ENCODE measurements at places on chromosomes 12 and 14. TPM values are rescaled to one million over a fixed set of nuclear protein-coding genes. Genes with fewer than 3 reads are reported as not detected.

DNA sequence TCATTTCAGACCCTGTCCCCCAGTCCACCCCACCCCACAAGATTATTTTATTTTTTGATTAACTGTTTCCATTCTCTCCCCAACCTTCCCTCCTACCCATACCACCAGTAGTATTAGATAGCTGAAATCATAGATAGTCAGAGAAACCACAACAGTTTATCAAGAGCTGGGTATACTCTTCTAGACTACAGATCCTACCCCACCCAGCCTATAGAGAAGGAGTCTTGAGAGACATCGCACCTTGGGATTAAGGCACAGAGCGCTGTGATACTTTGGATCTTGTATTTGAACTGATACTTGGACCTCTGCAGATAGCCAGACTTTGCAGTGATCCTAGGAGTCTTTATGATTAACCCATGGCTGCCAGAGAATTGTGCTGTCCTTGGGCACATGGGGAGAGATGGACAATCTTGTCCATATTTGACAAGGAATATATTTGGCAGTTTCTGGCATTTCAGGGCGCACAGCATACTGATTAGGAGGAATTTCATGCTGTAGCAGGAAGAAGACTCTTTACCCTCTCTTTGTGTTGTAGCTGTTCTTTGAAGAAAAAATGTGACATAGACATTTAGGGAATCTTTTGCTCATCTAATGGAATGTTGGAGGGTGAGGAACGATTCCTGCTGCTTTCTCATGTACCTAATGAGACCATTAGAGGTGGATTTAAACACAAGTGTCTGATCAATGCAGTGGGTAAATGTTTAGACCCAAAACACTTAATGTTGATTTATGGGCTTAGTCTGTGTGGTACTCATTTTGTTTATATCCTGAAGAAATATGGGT is 982 bp downstream of the RBMS2 start:
- peaks cover 35% of the 10 kb centered on the region for H3K4me1 ChIP-seq
- no peaks in the 10 kb centered on the region for H3K27me3 ChIP-seq
- H3K27ac ChIP-seq = peak overlapping the region; percentile 89
- H3K36me3 ChIP-seq = no peaks in the 10 kb centered on the region

The TRPV4 gene
- not detected for total RNA-seq

The ARMH4 gene
- total RNA-seq = 0.07 TPM

GRCh38 chr12:120855823-120856588 is 48.2 kb downstream of the SPPL3 start:
- DNase-seq = peak; percentile 45
- peaks cover 51% of the 10 kb centered on the region for H3K4me1 ChIP-seq
- H3K36me3 ChIP-seq = peaks cover 11% of the 10 kb centered on the region
- no peaks in the 10 kb centered on the region for H3K27me3 ChIP-seq
- peak overlapping the region; percentile 39 for H3K27ac ChIP-seq

- peak; percentile 33 for DNase-seq
- H3K27ac ChIP-seq = peak overlapping the region; percentile 95
- peak overlapping the region; percentile 98 for H3K4me3 ChIP-seq
- peaks cover 73% of the 10 kb centered on the region for H3K4me1 ChIP-seq
- H3K27me3 ChIP-seq = no peaks in the 10 kb centered on the region
Observed at GRCh38 chr12:89350630-89351488, 1.4 kb downstream of the DUSP6 start.

DNA sequence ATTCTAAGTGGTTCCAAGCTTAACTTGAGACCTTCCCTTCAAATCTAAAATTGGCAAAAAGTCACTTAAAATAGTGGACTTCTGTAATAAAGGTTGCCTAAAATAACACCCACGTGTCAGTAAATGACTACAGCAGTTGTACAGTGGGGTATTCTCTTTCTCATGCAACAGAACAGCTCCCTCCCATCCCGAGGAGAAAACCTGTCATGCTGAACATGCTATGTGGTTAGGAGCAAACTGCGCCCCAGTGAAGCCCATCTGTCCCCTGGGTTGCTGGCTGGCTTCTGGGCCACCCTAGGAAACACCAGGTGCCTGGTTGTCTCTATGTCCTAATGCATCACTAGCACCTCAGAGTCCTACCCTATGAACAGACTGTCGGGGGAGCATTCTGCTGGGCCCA is 2.7 kb downstream of the BTBD6 start:
- H3K4me1 ChIP-seq = peaks cover 29% of the 10 kb centered on the region
- H3K4me3 ChIP-seq = no peak overlapping the region
- H3K27me3 ChIP-seq = no peaks in the 10 kb centered on the region
- peaks cover 19% of the 10 kb centered on the region for H3K36me3 ChIP-seq
- peak overlapping the region; percentile 51 for H3K27ac ChIP-seq

The KRT73 gene
- total RNA-seq = 8.6 TPM

The SLC4A8 gene
- 4.4 TPM for total RNA-seq

The IL26 gene
- 1.00 TPM for total RNA-seq

The SCFD1 gene
- total RNA-seq = 61.7 TPM

The KIF26A gene
- 0.35 TPM for total RNA-seq

DNA sequence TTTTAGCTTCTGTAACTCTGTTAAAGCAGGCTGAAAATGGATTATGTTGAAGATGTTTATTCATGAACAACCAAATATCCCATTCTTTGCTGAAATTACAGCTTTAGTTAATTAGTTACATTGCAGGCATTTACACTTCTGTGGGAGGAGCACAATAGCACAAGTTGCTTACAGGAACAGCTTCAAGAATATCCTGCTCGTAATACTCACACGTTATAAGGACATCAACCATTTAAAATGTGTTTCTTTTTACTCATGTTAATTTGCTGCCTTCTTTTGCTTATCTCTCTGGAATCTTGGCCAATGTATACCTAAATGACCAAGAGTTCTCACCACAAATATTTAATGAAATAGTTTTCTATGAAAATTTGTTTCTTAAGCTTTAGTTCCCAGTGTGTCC is 305.2 kb upstream of the SYT1 start:
- H3K27me3 ChIP-seq = no peaks in the 10 kb centered on the region
- DNase-seq = no peak
- no peaks in the 10 kb centered on the region for H3K36me3 ChIP-seq
- no peaks in the 10 kb centered on the region for H3K4me1 ChIP-seq
- no peak overlapping the region for H3K4me3 ChIP-seq

The ACOT4 gene
- 1.4 TPM for total RNA-seq

The PTGER2 gene
- 60.4 TPM for total RNA-seq

- no peak overlapping the region for H3K4me3 ChIP-seq
- peaks cover 2% of the 10 kb centered on the region for H3K27me3 ChIP-seq
- no peak overlapping the region for H3K27ac ChIP-seq
- H3K36me3 ChIP-seq = no peaks in the 10 kb centered on the region
- DNase-seq = no peak
Observed at GRCh38 chr12:102759466-102759865, 157.6 kb downstream of the PAH start.

- H3K27ac ChIP-seq = no peak overlapping the region
- peaks cover 8% of the 10 kb centered on the region for H3K27me3 ChIP-seq
- peaks cover 2% of the 10 kb centered on the region for H3K4me1 ChIP-seq
Observed at GRCh38 chr12:118010903-118011302, 5.6 kb upstream of the RFC5 start.

DNA sequence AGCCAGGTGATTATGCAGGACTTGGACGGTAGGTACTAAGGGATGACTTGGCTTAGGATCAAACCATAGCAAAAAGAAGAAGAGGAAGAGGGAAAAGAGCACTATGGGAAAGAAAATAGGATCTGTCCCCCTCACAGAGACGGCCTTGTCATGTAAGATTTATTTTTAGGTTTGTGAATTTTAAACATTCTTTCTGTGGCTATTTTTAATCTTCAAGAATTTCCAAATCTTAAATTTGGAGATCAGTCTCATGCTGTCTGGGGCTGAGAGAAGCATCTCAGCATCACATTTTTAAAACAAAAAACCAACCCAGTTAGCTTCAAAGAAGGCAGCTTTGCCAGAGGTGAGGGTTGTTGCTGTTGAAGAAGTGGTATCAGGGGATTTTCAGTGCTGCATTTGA is 52.6 kb upstream of the STRN3 start:
- no peak for DNase-seq
- H3K4me3 ChIP-seq = no peak overlapping the region
- H3K27me3 ChIP-seq = no peaks in the 10 kb centered on the region

DNA sequence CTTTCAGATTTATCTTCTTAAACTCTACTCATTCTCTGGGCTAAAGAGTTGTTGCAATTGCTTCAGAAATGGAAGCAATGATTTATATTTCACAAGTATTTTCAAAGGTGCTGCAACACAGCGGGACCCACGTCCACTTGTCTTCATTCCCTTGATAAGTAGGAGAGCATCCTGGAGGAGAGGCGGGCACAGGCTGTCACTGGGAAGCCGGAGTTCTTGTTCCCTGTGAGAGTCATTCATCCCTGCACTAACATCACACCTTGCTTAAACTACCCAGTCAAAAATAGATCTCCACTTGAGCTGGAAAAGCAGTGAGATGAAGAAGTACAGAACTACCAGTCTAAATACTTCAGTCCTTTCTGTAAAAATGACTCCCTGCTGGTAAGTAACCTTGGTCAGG is 160.5 kb upstream of the RASSF8 start:
- no peak for DNase-seq
- no peaks in the 10 kb centered on the region for H3K27me3 ChIP-seq
- no peak overlapping the region for H3K27ac ChIP-seq
- H3K4me1 ChIP-seq = peaks cover 4% of the 10 kb centered on the region
- no peak overlapping the region for H3K4me3 ChIP-seq
- H3K36me3 ChIP-seq = no peaks in the 10 kb centered on the region

DNA sequence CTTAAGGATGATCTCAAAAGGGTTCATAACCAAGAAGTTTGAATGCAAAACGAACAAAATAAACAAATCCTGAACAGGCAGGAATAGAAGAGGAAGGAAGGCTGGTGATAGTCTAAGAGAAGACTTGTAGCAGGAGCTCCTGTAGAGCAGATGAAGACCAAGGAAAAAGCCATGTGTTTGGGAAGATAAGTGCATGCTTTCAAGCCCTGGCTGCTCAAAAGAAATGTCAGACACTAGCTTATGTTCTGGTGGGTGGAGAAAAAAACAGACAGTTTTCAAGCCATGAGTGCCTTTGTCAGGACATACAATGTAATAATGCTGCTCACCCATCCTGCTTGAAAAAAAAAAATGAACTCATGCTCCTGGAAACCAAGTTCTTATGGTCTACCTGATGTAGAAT is 27.4 kb downstream of the TAOK3 start:
- H3K27me3 ChIP-seq = no peaks in the 10 kb centered on the region
- H3K36me3 ChIP-seq = peaks cover 2% of the 10 kb centered on the region
- H3K4me1 ChIP-seq = peaks cover 12% of the 10 kb centered on the region
- H3K4me3 ChIP-seq = no peak overlapping the region
- DNase-seq = no peak
- no peak overlapping the region for H3K27ac ChIP-seq

The DLK1 gene
- total RNA-seq = not detected

- peaks cover 27% of the 10 kb centered on the region for H3K4me1 ChIP-seq
- no peak overlapping the region for H3K4me3 ChIP-seq
- no peaks in the 10 kb centered on the region for H3K36me3 ChIP-seq
- H3K27me3 ChIP-seq = no peaks in the 10 kb centered on the region
- no peak for DNase-seq
Observed at GRCh38 chr14:76771437-76771980, 10.2 kb downstream of the VASH1 start.

DNA sequence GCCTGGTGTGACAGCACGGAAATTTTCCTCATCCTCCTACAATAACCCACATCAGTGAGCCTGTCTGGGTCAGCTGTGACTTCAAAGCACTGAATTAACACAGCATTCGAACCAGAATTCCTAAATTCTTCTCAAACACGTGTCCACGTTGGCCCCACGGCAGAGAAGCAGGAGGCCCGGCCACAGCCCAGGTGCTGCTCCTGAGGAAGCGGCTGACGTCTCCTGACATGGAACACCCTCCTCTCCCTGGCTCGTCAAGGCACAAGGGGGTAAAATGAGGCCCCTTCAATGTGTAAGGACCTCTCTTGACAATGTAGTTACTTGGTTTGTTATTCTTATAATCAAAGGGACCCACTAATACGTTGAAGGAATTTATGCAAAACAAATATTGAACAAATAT is 156.3 kb upstream of the GSC start:
- DNase-seq = no peak
- H3K4me1 ChIP-seq = no peaks in the 10 kb centered on the region
- H3K4me3 ChIP-seq = no peak overlapping the region
- no peaks in the 10 kb centered on the region for H3K27me3 ChIP-seq

The SPIC gene
- total RNA-seq = not detected

The ACOT6 gene
- not detected for total RNA-seq

DNA sequence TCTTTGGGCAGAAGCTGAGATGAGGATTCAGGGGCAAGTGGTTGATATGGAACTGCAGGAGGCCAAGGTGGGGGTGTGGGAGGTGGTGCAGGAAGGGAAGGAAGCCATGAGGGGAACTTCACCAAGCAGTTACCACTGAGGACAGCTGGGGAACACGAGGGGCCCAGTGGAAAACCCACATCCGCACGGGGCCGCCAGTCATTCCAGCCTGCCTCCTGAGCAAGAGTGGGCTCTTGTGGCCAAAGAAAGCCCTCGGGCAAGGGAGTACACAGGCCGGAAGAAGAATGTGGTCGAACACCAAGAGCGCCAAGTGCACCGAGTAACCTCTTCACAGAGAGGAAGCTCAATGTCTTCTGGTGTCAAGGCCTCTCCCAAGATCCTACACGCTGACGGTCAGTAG is 252.2 kb upstream of the FOXN3 start:
- H3K4me1 ChIP-seq = peaks cover 29% of the 10 kb centered on the region
- peak; percentile 23 for DNase-seq
- H3K4me3 ChIP-seq = no peak overlapping the region
- no peaks in the 10 kb centered on the region for H3K27me3 ChIP-seq
- H3K36me3 ChIP-seq = peaks cover 10% of the 10 kb centered on the region

GRCh38 chr14:95137804-95138167 is 19.5 kb downstream of the DICER1 start:
- no peak overlapping the region for H3K4me3 ChIP-seq
- peaks cover 16% of the 10 kb centered on the region for H3K36me3 ChIP-seq
- H3K27ac ChIP-seq = no peak overlapping the region
- no peak for DNase-seq

DNA sequence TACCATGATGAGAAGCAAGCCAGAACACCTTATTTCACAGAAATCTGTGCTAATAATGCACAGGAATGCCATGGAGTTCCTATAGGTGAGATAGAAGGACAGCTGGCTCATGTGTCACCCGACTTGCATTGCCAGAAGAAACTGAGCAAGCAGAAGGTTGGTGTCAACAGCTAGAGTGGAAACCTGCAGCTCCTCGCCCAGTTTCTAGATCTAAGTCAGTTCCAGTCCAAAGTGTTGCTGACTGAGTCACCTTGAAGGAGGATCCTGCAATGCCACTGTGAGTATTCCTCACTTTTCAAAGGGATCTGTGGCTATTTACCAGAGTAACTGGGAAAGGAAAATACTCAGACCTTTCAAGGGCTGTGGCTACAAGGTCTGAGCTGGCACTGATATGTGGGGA is 17.1 kb downstream of the CDKL1 start:
- no peaks in the 10 kb centered on the region for H3K27me3 ChIP-seq
- no peaks in the 10 kb centered on the region for H3K36me3 ChIP-seq
- H3K4me3 ChIP-seq = no peak overlapping the region

- H3K4me1 ChIP-seq = no peaks in the 10 kb centered on the region
- no peaks in the 10 kb centered on the region for H3K27me3 ChIP-seq
- no peak for DNase-seq
- no peaks in the 10 kb centered on the region for H3K36me3 ChIP-seq
- H3K4me3 ChIP-seq = no peak overlapping the region
Observed at GRCh38 chr14:56394826-56395530, 184.6 kb upstream of the TMEM260 start.

- DNase-seq = no peak
- H3K4me1 ChIP-seq = peaks cover 3% of the 10 kb centered on the region
- no peaks in the 10 kb centered on the region for H3K36me3 ChIP-seq
Observed at GRCh38 chr12:2304223-2304622, 251.4 kb downstream of the CACNA1C start.

- no peaks in the 10 kb centered on the region for H3K4me1 ChIP-seq
- peaks cover 4% of the 10 kb centered on the region for H3K27me3 ChIP-seq
- peak overlapping the region; percentile 60 for H3K27ac ChIP-seq
- no peaks in the 10 kb centered on the region for H3K36me3 ChIP-seq
- H3K4me3 ChIP-seq = no peak overlapping the region
Observed at GRCh38 chr14:99348816-99349614, 77.0 kb upstream of the BCL11B start.

The NTN4 gene
- 0.17 TPM for total RNA-seq
